ENCODE measurements at places on chromosomes 13 and 19. TPM values are rescaled to one million over a fixed set of nuclear protein-coding genes. Genes with fewer than 3 reads are reported as not detected.

GRCh38 chr19:29841559-29842367 is 30.0 kb downstream of the CCNE1 start:
- DNase-seq = no peak

- no peak for DNase-seq
These were observed 548.4 kb downstream of the GPC6 start for GRCh38 chr13:93775027-93775426.

DNA sequence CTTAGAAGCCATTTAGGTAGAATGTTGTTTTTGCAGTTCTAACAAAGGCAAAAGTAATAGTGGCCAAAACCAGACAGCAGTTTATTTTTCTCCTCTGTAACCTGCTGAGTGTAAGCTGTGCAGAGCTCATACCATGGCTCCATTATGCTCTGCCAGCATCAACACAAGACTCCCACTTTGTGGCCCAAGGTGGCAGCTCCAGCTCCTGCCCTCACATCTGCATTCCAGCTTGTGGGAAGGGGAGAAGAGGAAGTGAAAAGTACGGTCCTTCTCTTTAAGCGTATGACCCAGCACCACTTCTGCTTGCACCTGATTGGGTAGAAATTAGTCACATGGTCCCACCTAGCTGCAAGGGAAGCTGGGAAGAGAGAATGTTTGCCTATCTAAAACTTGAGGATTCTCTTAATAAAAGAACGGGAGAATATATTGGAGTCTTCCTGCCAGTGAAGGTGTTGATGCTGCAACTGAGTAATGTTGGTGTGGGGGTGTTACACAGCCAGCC is 19.2 kb downstream of the ADGRE1 start:
- DNase-seq = no peak

DNA sequence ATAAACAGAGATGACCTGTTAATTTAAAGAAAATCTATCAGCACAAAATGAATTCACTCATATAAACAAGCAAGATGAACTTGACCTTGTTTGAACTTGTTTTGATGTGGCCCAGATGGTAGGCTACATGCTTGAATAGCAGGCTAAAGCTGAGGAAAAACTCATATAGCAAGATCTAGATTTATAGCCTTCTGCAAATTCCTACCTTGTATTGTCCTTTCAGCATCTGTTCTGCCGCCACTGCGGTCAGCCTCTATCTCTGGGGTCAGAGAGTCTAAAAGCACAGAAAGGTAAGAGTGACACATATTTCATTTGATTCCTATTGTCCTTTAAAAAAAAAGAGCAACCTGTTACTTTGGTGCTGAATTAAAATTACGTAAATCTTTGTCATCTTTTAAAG is 392.1 kb downstream of the DACH1 start:
- DNase-seq = no peak

GRCh38 chr13:46639033-46639981 is 86.3 kb downstream of the LRCH1 start:
- DNase-seq = no peak

- no peak for DNase-seq
These were observed 575.2 kb downstream of the DACH1 start for GRCh38 chr13:71291842-71292146.

GRCh38 chr13:77832339-77833100 is 86.1 kb downstream of the EDNRB start:
- no peak for DNase-seq

- peak; percentile 39 for DNase-seq
These were observed 1.1 kb downstream of the KEAP1 start for GRCh38 chr19:10501971-10502523.

- no peak for DNase-seq
These were observed 1394.2 kb upstream of the ATXN8OS start for GRCh38 chr13:68713394-68713793.

GRCh38 chr13:111474136-111475002 is 153.9 kb downstream of the TEX29 start:
- DNase-seq = peak; percentile 23

DNA sequence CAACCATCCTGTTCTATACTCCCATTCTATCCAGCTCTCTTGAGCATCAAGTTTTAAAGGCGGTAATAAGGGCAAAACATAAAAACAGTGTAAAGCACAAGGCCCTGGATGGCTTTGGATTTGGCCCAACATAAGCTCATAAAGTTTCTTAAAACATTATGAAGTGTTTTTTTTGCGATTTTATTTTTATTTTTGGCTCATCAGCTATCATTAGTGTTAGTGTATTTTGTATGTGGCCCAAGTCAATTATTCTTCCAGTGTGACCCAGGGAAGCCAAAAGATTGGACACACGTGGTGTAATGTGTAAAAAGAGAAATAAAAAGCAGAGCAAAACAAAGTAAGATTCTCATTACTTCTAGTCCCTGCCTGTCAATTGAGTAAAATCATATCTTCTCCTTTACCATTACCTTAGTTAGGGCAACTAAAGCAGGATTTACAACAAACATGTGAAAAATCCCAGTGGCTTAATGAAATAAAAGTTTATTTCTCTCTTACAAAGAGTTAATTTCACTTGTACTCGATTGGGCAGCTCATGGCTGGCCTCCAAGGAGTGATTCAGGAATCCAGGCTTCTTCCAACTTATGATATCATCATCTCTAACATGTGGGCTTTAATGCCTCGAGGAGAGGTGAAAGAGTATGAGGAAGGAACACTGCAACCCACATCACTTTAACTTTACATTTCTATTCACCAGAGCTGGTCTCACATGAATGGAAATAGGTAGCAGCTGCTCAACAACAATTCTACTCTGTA is 725.2 kb upstream of the SLITRK1 start:
- no peak for DNase-seq

- DNase-seq = no peak
These were observed 1451.5 kb downstream of the EFNB2 start for GRCh38 chr13:105083992-105084391.

DNA sequence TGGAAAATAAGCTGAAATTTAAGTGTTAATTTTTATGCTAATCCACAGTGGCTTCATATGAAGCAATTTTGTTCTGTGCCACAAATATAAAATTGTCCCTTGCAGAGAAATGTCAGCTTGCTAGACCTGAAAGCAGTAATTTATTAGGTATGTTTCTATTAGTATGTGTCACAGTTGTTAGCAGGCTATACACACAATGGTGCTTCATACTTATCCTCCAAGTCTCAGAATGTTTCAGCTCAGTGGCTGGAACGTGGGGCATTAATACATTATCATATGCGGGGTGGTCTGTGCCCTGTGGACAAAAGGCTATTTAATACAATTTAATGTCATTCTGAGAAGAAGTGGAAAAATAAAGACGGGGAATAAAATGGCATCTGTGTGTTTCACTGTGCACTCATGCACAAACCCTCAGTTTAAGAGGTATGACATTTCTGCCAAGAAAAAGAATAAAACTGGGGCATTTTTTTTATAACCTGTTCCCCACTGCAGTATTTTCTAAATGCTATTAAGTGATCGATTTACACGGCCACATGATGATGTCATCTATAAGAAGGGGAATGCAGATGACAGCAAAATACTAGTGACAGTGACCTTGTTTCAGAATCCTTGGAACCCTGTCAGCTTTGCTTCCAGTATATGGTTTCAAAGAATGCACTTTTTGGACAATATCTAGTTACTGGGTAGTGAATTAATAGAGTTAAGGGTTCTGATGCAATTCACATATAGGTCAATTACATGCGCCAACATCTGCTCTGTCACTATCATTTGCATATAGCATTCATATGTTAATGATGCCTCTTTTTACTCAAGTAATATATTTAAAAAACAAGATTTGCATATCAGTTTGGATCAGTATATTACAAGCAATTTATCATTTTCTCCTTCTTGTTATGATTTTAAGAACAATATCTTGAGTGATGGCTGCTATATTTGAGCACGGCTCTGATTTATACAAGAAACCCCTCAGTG is 21.2 kb upstream of the ZNF536 start:
- no peak for DNase-seq

- DNase-seq = no peak
These were observed 117.7 kb upstream of the KLF12 start for GRCh38 chr13:74251778-74252519.

DNA sequence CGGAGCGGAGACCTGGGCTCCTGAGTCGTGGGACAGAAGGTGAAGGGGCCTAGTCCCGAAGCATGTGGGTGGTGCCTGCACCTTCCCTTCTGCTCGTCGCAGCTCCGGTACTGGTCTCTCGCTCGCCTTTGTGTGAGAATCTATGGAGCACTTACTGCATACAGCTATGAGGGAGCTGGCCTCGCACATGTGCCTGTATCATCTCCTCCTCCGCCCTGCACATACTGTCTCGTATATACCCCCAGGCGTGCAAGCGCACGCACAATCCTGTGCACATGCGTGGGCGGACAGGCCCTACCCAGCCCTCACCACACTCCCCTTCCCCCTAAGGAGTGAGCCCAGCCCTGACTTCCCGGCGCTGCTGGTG is 8.7 kb downstream of the PIK3R2 start:
- no peak for DNase-seq

- DNase-seq = no peak
These were observed 12.2 kb upstream of the HTR2A start for GRCh38 chr13:46909042-46909441.

DNA sequence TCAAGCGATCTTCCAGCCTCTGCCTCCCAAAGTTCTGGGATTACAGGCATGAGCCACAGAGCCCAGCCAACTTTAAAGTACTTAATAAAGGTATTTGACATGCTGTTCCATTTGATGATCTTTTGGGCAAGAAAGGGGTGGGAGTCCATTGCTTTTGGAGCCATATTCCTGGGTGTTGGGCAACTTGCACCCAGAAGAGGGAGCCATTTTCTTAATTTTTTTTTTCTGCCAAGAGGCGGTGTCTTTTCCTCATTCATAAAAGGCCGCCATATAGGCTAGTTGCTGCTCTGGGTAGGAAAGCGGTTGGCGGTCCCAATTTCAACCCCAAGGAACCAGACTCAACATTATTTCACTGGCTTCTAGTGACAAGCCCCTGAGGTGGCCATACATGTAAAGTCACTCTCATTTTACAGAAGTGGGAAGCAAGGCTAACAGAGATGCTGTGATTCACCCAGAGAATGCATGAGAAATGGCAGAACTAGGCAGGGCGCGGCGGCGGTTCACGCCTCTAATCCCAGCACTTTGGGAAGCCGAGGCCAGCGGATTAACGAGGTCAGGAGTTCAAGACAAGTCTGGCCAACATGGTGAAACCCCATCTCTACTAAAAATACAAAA is 139.6 kb downstream of the CACNA1A start:
- peak; percentile 21 for DNase-seq

- no peak for DNase-seq
These were observed 67.1 kb downstream of the KDM4B start for GRCh38 chr19:5035793-5036697.

- DNase-seq = no peak
These were observed 532.9 kb downstream of the SLITRK6 start for GRCh38 chr13:85266331-85266730.

DNA sequence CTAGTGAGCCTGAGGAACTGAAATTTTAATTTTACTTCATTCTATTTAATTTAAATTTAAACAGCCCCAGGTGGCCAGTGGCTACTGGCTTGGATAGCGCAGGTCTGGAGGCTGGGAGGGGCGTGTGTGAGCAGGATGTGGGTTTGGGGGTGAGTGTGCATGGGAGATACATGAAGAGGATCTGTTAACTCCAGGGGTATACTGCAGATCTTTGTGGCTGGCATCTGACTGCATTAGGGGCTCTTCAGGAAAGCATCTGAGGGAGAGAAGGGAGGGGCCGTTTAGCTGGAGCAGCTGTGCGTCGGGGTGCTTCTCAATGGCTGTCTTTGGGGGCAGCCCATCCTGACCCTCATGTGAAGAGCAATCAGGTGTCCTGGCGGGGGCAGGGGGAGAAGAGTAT is 6.8 kb downstream of the SHANK1 start:
- DNase-seq = no peak

GRCh38 chr19:12205296-12205695 is 42.4 kb downstream of the ZNF136 start:
- DNase-seq = no peak

DNA sequence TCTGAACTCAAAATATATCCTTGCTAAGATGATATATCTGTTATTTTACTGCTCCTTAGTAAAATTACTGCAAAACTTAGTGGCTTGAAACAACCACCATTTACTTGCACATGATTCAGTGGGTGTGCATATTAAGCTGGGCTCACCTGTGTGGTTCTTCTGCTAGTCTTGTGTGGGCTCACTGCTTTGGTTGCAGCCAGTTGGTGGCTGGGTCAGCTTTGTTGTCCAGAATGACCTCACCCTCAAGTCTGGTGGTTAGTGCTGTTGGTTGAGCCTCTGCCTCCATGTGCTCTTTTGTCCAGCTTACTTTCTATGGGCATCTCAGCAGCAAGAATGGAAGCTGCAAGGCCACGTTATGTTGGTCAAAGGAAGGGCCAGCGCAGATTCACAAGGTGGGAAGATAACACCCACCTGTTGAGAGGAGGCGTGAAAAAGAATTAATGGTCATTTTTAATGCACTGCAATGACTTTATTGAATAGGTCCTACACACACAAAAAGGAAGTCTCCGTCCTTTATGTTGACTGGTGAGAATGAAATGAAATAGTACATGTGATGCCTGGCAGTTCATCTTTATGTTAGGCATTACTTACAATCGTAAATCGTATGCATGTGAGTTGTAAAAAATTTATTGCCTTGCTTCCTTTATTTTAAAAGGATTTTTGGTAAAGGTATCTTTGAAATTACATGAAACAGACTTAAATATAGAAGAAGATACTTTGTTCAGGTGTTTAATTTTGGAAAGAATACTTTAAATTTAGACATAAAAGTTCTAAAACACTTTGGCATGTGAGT is 34.3 kb downstream of the URI1 start:
- DNase-seq = no peak

GRCh38 chr13:50841786-50842185 is 1.7 kb downstream of the DLEU7 start:
- no peak for DNase-seq

Gene ILF3
- total RNA-seq = 330 TPM

Gene SMAD9
- 0.26 TPM for total RNA-seq

Gene CEP89
- total RNA-seq = 34.3 TPM

Gene SYNE4
- total RNA-seq = 4.5 TPM

Gene C1QTNF9B
- total RNA-seq = not detected

Gene ZNF418
- 14.0 TPM for total RNA-seq

Gene CPB2
- total RNA-seq = not detected

Gene ATP4A
- not detected for total RNA-seq

Gene NDFIP2
- 30.4 TPM for total RNA-seq

Gene MYO1F
- total RNA-seq = 3.2 TPM

Gene EID2B
- 3.2 TPM for total RNA-seq

Gene TTC9B
- total RNA-seq = 1.1 TPM

All from endothelial cell (in vitro differentiated cells).